Fibroblast of skin of abdomen (primary cell): ENCODE measurements at places on chromosomes 3 and 15.

DNA sequence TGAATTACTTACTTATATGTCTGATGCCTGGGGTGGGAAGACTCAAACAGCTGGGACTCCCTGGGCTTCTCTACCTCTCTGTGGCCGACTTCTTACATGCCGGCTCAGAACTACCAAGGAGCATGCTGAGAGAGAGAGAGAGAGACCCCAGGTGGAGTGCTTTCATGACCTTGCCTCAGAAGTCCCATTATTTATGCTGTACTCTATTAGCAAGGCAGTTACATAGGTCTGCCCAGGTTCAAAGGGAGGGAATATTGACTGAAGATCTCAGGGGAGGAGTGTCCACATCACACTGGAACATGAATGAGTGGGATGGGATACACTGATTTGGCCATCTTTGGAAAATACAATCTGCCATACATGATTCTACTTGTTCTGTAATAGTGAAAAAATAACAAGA is 16.2 kb downstream of the CCDC32 start:
- DNase-seq, result no peak

DNA sequence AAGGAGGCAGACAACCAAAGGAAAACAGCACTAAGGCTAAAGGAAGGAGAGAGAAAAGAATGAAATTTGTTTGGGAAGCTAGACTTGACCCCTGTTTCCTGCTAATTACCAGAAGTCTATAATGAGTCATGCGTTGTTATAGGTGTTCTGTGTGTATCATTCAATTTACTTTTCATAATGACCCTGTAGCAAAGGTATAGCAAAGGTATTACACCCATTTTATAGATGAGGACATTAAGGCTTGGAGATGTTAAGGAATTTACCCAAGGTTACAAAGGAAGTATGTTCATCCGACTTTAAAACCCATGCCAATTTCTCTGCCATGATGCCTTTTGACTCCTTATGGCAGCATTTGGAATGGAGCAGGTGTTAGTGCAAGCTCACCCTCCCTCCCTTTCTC is 54.9 kb downstream of the RAP2B start:
- DNase-seq, result no peak

GRCh38 chr3:40862946-40863345 is 336.4 kb upstream of the CTNNB1 start:
- no peak for DNase-seq

DNA sequence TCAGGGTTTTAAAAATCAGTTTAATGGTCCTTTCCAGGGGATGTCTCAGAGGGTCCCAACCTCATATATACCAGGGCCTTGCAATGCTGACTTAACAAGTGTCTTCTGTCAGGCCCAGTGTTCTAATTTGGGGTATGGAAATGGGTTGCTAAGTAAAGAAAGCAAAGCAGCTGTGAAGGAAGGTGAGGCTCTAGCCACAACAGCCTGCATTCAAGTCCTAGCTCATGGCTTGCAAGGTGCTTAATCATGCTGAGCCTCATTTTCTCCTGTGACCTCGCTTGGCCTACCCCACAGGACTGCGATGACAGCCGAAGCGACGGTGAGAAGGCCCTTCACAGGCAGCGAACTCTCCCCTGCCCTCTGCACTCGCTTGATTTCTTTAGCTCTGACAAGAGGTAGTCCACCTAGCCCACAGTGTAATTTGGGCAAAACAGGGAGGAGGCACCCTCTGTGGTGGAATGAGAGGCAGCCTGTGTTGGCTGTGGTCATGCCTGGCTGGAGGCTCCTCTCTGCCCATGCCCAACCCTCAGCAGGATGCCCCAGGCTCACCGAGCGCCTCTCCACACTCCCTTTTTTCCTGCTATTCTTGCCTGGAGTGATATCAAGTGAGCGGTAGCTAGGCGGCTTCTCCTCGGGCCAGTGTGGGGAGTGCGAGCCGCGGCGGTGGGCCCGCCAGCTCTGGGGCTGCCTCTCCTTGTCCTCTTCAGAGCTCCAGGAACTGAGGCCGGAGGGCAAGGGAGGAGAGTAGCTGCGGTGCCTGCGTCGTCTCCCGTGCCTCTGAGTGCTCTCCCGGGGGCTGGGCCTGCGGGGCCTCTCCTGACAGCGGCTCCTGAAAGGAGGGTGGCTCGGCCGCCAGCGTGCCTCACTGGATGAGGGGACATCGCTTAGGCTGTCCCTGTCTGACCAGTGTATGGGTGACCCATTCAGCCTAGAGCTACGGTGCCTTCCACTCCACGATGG is 29.2 kb downstream of the ILDR1 start:
- no peak for DNase-seq

DNA sequence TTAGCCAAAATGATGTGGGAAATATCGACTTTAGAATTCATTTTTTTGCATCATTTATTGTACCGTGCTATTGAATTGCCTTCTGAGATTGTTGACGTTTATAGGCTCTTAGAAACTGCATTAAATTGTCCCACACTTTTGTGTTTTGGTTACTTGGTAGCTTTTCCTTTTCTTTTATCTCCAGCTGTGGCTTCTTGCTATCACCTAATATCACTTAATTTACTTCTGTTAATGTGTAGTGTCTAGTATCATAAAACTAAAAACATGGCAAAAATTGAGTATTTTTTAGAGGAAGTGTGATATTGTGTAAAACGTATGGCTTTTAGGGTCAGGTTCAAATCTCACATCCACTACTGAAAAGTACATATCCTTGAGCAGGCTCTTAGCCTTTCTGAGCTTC is 11.2 kb downstream of the TMOD3 start:
- DNase-seq, result no peak

DNA sequence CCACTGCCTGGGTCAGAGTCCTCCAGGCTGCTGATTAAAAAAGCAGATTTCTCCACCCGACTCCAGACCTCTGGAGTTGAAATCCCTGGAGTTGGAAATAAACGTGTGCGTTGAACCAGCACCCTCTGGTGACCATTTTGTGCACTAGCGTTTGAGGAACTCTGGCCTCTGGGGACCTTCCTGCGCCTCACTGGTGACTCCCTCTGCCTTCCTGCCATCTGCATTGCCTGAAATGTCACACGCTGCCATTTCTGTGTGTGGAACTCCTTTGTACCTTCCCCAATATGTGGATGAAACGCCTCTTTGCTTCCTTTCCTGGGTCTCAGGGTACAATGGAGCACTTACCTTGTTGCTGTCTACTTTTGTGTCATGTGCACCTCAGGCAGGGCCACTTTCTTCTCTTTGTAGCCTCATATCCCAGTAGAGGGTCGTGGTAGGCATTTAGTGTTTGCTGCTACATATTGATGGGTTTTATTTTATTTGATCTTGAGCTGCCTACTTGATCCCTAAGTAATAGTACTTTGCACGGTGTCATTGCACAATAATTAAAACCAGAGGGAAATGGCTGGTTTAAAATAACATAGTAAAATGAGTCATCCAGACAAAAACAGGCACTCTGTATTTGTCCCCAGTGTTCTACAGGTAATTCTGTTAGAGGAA is 56.8 kb downstream of the GPR171 start:
- DNase-seq, result peak; percentile 70

DNA sequence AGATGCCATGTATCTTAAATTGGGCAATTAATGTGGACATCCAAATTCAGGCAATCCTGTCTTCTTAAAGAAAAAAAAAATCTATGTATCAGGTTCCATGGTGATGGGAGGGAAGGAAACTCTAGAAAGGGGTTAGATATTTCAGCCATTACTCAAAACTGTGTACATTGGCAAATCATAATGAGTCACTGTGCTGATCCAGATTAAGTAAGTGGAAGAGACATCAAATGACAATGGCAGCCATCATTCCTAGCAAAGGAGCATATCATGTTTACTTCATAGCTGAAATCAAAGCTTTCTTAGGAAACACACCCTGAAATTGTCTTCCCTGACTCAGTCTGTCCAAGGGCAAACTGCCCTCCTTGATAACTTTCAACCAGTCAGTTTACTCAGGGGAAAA is 713.3 kb upstream of the GBE1 start:
- peak; percentile 63 for DNase-seq

GRCh38 chr3:114624047-114624445 is 330.2 kb downstream of the TIGIT start:
- peak; percentile 20 for DNase-seq

- DNase-seq, result no peak
Observed at GRCh38 chr3:126512916-126513650, 4.5 kb downstream of the UROC1 start.
